Esophagus mucosa (tissue), 1 donor: ENCODE measurements at places on chromosomes 16 and 17. TPM values are rescaled to one million over a fixed set of nuclear protein-coding genes. Genes with fewer than 3 reads are reported as not detected.

DNA sequence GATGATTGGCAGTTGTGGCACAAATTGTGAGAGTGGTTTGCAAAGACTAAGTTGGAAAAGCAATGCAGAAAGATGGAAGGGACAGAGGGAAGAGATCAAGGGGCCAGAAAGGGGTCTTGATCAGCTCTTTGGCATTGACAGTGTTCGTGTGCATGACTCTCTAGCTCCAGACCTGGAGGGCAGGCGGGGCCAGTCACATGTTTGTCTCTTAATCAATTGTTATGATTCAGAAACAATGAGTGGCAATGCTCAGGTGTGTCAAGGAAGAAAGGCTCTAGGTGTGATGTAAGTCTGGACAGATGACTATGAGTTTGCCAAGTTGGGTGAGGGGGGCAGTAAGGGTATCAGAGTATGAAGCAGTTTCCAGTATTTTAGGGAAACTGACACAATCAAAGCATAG is 32.1 kb downstream of the WSB1 start:
- peak; percentile 48 for ATAC-seq

DNA sequence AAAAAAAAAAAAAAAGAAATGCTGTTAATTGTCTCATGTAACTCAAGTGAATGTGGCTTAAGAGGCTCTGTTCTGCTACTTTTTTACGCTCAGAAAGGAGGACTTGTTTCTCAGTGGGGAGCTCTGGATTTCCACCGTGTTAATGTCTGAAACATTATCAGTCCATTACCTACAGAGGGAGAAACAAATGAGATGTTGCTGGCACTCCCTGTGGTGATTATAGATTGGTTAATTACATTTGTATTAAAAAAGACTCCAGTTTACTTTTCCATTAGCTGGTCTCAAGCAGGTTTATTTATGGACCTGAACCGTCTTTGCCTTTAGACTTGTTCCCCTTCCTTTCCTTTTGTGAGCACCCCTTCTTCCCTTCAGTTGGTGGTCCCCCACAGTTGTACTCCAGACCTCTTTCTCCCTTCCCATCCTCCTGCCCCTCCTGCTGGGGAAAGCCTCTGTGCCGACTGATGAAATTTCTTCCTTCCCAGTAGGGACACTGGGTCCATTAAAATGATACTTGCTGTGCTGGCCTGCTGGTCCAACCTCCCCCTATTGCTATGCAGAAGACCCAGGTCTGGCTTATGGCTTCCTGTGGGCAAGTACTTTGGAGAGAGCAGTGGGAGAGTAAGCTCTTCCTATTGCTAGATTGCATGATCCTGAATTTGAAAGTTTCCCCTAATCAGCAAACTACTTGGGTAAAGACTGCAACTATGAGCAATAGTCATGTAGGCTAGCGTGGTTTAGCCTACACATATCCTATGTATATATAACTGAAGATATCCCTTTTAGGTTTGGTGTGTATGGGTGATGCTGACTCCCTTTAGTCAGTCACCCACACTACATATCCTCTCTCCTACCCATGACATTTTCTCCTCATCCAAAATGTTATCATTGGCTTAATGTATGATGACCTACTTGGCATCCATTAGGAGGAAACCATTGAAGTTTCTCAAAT is 8.1 kb downstream of the CDC6 start:
- no peak for ATAC-seq

- peak; percentile 32 for ATAC-seq
Measured at GRCh38 chr16:2238838-2239675, 2.8 kb downstream of the DNASE1L2 start.

GRCh38 chr17:73419881-73420280 is 108.1 kb upstream of the CDC42EP4 start:
- ATAC-seq, result no peak

- peak; percentile 20 for ATAC-seq
Measured at GRCh38 chr17:35148144-35148543, 527 bp downstream of the UNC45B start.

GRCh38 chr16:13866073-13866472 is 53.9 kb upstream of the ERCC4 start:
- ATAC-seq, result peak; percentile 62

DNA sequence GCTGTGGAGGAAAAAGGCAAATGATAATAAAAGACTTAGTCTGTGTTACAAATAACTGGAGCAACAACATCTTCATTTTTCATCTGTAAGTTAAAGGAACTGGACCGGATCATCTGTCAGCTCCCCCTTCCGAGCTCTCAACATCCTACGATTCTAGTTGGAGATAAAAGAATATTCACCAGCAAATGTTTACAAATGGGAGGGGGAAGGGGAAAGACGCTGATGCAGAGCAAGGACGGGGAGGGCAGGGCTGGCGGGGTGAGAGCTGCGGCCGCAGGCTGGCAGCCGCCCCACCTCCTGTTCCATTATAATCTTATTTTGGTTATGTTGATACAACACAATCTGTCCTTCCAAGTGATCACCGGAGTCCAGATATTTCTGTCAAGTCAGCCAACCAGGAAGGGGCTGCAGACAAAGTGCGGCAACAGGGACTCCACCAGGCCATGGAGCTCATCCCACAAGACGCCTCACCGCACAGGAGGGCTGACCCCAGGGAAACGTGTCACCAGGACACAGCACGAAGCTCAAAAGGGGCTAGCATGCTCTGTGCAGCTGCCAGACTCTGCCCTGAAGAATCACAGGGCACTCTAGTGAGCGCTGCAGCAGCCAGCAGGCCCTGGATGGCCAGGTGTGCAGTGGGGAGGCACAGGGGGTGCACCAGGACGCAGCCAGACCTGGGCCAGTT is 19.7 kb downstream of the FBXO31 start:
- ATAC-seq, result no peak

DNA sequence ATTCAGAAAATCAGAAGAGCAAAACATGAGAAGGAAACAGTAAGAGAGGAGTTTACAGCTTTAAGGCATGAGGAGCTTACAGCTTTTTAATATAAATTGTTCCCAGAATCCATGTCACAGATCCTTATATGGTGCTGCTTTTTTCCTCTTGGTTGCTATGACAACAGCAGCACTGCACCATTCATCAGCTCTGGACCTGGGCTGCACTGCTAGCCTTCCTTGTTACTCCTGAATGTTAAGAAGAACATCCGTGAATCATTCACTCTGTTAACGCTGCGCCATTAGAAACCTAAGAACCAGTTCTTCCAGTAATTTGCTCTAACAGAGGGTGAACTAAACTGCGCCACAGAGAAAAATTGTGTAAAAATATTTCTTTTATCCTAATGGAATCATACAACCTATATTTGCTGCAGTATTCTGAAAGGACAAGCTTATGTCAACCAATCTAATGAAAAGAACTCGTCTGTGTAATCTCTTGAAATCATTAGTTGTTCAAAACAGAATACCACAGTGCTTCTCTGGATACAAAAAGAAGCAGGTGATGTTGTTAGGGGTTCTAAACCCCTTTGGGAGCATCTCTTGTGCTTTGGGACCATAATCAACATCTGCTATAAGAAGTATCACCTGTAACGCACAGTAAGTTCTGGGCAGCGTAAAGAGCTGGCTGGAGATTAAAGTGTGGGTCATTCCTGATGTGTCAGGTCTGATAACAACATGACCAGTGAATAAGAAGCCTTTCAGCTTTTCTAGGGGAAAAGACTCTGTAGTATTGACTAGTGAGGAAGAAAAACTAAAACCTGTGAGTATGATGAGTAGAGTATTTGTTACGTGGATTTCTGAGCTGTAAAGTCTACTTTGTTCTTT is 151.2 kb downstream of the TANC2 start:
- peak; percentile 96 for ATAC-seq

DNA sequence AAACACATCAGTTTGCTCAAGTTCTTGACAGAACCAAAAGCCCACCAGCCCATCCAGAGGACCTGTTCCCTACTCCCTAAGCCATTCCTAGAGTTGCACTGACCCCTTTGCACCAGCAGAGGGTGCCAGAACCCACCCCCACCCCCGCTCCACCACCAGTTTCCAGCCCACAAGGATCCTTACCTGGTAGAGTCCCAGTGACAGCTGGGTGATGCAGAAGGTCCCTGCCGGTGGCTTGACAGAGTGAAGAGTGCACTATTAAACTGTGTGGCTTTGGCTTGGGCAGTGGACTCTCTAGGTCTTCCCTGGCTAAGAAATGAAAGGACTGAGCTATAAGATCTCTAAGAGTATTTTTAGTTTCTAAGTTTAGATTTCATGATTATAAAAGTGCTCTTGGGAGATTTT is 73.3 kb upstream of the MTMR4 start:
- ATAC-seq, result peak; percentile 61

- ATAC-seq, result no peak
Measured at GRCh38 chr16:23520500-23520899, 10.2 kb upstream of the GGA2 start.

- peak; percentile 53 for ATAC-seq
Measured at GRCh38 chr16:11915114-11915643, 577 bp downstream of the GSPT1 start.

DNA sequence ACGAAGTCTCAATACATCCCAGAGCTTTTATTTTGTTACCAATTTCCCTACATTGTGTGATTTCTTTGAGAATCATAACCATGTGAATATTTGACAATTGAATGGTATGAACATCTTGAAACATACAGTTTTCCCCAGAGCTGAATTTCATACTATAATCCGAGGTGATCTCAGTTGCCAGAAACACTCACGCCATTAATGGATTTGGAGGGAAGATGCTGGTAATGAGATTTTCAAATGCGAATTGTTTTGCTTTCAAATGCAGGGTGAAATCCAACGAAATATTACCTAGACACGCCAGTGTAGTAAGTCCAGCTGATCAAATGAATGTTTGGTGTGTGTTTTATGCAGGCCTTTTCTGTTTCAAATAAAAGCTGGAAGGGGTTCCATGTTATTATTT is 277.8 kb upstream of the CDH5 start:
- ATAC-seq, result no peak

DNA sequence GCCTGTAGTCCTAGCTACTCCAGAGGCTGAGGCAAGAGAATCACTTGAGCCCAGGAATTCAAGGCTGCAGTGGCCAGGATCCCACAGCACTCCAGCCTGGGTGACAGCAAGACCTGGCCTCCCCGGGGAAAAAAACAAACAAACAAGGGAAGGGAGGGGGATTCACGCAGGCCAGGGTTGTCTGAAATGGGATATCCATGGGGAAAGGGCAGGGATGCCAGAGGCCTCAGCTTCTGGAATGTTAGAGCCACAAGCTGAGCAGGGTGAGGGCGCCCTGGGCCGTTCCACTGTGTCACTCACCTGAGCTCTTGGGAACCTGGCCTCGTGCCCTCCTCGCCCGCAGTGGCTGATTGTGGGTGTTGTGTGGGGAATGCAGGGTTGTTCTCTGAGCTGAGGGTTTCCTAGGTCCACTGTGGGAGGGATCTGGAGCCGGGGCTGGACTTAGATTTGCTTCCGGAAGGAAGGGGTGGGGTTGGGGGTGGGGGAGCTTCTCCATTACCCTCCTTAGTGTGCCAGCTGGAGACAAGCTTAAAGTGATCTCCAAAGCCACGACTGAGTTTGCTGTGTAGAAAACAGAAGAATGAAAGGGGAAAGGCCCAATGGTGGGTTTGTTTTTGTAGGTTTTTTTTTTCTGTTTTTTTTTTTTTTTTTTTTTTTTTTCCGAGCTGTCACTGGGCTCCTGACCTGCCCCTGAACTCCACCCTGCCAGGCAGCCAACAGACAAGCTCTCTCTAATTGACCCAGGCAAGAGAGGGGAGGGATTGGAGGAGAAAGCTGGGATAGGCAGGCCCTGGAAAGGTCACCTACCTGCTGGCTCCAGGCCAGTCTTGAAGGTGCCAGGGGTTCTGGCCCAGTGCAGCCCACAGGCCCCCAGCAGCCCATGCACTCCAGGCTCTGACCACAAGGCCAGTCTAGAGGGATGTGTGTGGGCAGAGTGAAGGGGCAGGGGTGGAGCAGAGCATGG is at the start of gene SULT1A1:
SULT1A1 (minus strand) TSS at position 414 of the 964 bp plus-strand sequence. CDS start 1,189 bp downstream, outside the sequence.
- ATAC-seq, result no peak

- no peak for ATAC-seq
Measured at GRCh38 chr16:66940236-66940635, 4.9 kb downstream of the CES2 start.

DNA sequence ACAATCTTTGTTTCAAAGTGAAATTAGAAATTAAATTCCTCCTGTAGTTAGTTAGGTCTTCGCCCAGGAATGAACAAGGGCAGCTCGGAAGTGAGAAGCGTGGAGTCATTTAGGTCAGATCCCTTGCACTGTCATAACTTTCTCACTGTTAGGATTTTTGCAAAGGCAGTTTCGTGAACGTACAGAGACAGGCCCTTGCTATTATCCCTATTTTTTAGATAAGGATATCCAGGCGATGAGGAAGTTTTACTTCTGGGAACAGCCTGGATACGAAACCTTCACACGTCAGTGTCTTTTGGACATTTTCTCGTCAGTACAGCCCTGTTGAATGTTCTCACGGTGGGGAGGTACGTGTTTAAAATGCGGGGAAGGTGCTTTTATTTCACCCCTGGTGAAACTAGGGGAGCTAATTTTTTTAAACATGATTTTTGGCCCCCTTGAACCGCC is 318 bp upstream of the RBL2 start:
- no peak for ATAC-seq

GRCh38 chr16:66240631-66241395 is 125.7 kb upstream of the CDH5 start:
- no peak for ATAC-seq

DNA sequence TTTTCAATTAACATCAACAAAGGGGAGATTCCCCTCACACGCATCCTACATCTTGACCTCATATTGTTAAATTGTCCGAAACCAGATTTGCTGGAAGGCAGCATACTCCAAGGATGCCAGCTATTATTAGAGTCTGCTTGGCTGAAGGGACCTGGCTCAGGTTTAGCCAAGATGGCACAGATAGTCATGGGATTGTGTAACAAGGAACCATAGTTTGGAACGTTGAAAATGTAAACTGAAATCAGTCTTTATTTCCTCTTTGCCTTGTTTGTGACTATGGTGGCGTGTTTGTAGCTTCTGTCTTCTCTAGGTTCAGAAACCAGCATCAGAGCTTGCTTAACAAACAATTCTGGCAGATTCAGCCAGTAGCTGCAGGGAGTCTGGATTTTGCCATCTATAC is 5.9 kb downstream of the ARSG start:
- ATAC-seq, result peak; percentile 27

- no peak for ATAC-seq
Measured at GRCh38 chr17:49914096-49914490, 54.9 kb upstream of the DLX4 start.

GRCh38 chr17:38510421-38511149 is 82.3 kb downstream of the ARHGAP23 start:
- no peak for ATAC-seq

KRT9 gene
- total RNA-seq, result 0.16 TPM

SERPINF2 gene
- 2.7 TPM for total RNA-seq

EME1 gene
- 2.4 TPM for total RNA-seq

ENPP7 gene
- not detected for total RNA-seq

KRTAP1-5 gene
- total RNA-seq, result not detected

PRSS22 gene
- total RNA-seq, result 97.0 TPM
